Activated T-cell treated with anti-CD3 and anti-CD28 coated beads, Interleukin-2, amount 50 U/mL, for 72 hours (primary cell): ENCODE measurements at places on chromosomes 4 and X.

DNA sequence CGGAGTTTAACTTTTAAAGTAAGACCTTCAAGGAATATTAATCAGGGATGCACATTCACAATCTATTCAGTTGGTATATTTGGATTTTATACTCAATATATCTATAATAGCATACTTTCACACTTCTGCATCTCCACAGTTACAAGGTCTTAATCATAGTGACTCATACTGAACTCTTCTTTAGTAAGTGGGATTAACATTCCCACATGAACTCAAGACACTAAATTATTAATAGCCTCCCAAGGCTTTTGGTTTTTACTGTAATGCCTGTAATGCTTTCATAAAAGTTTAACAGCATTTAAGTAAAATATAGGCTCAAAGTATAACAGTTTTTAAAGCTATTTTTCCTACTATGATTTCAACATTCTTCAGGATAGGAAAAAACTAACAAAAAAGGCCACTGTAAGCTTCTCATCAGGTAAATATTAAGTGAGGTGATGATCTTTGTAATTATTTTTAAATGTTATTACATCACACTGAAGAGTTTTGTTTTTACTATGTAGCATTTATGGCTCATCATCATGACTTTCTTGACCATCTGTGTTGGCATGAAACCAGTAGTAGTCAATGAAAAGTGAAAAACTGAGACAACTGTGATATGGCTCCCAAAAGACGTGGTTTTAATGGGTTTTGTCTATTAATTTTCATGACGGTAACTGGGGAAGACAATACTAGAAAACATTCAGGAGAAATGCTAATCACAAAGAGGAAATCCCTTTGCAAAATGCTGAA is 91.5 kb upstream of the GALNT7 start:
- no peak for DNase-seq

DNA sequence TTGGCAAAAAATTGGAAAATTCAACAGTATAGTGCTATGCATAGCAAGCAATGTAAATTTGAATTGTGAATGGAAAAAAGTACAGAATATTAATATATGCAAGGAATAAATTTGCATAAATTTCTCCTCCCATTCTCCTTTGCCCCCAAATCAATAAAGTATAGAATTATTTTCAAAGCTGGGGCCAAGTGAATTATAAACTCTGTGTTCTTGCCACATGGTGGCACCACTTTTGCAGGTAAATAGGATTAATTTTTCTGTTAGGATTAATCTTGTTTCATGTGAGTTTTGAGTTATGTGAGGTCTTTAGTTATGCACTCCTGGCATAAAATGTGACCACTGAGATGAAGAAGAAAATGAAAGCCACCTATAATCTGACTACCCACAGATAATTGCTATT is 19.9 kb downstream of the COPS4 start:
- DNase-seq: peak; percentile 10

- no peak for DNase-seq
Observed at GRCh38 chr4:90198086-90198847, 71.1 kb downstream of the CCSER1 start.

DNA sequence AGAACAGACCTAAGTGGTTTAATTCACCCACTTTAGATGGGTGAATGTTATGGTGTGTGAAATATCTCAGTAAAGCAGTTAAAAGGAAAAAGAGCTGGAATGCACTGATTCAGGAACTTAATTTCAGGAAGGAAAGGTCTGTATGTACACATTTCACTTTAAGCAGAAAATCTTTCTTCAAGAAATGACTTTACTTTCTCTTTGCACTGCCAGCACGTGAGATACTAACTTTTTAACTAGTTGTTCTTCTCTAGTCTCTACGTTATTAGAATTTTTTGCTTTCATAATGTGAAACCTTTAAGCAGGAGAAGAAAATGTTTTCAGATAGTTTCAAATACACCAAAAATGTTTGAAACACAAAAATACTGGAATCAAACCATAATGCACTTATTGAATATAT is 18.8 kb downstream of the C4orf46 start:
- DNase-seq: no peak

GRCh38 chr4:156799121-156799589 is 172.4 kb downstream of the PDGFC start:
- no peak for DNase-seq

- no peak for DNase-seq
Observed at GRCh38 chr4:73682508-73682907, 57.9 kb upstream of the CXCL8 start.

- DNase-seq: no peak
Observed at GRCh38 chr4:35358001-35358584, 886.2 kb downstream of the ARAP2 start.

DNA sequence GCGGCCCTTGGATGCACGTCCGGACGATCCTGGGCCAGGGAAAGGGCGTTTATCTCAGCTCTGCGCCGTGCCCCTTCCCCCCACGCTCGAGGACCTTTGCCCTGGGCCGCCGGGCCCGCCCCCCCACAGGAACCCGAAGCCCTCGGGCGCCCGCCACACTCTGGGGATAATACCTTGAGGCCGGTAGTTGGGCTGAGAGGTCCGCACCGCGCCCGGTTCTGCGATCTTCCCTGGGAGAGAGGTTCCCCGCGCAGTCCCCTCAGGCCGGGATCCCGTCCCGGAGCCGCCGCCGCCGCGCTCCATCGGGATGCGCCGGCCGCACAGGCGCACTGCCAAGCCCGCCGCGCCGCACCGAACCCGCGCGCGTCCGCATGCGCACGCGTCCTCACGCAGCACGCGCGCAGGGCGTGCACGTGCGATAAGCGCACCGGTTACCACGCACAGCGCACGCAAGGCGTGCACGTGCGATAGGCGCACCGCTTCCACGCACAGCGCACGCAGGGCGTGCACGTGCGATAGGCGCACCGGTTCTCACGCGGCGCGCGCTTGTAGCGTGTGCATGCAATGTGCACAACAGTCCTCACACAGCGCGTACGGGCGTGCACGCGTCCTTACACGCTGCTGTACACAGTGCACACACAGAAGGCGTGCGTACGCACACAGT is at the start of gene MAP7D2:
TSS of gene MAP7D2 (minus strand) at position 331 of the 664 bp plus-strand sequence. CDS start at position 303, 28 bp downstream.
- no peak for DNase-seq

- no peak for DNase-seq
Observed at GRCh38 chr4:185127021-185127925, 15.8 kb upstream of the SLC25A4 start.

GRCh38 chr4:148964456-148964855 is 522.2 kb upstream of the NR3C2 start:
- DNase-seq: no peak

- DNase-seq: no peak
Observed at GRCh38 chr4:75723163-75724065, 963 bp upstream of the USO1 start.

DNA sequence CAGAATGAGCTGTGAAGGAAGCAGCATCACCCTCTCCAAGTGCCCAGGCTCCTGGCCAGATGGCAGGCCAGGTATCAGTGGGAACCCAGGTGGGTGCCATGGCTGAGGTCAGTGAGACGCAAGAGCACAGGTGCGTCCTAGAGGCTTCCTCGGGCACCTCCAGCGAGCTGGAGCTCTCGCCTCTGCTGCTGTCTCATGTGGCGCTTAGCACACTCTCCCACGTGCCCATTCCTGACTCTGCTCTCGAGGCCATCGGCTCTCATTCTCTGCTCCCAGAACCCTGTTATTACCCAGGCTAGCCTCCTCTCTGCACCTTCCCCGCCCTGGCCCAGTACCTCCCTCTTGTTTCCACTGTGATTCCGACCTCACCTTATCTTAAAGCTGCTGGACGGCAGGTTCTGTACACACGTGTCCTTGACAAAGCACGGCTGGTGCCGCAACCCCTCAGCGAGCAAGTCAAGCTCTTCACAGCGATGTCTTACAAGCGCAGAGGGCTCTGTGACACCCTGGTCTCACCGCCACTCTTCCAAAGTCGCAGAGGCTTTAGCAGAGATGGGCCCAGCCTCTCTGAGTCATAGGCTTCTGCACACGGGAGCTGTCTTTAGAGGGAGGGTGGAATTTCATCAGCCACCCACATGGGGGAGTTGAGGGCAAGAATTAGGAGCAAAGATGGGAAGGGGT is 15.4 kb upstream of the MSANTD1 start:
- DNase-seq: no peak

DNA sequence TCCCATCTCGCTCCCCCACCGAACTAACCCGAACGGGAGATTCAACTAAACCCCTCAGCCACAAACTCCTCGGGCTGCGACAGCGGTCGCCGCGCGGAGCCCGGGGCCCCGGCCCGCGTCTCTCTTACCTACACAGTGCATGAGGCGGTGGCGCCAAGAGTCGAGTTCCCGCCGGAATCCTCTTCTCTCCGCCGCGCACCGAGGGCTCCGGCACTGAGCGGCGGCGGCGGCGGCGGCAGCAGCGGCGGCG is 160 bp downstream of the LCORL start:
- DNase-seq: no peak

DNA sequence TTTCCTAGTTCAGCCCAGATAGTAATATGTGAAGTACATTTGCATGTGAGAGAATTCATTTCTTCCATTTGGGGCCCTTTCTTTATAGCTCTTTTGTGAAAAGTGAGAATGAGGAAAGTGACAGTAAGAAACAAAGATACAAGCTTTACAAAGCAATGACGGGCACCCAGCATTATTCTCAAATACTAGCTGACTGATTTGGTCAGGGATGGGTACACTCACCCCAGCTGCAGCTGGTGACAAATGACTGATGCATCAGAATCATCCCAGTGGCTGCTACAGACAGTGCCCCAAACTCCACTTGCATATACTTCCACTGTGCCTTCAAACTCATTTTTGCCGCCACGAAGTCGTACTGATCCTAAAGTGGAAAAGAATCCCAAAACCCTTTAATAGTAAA is 14.8 kb downstream of the PRSS12 start:
- DNase-seq: no peak

DNA sequence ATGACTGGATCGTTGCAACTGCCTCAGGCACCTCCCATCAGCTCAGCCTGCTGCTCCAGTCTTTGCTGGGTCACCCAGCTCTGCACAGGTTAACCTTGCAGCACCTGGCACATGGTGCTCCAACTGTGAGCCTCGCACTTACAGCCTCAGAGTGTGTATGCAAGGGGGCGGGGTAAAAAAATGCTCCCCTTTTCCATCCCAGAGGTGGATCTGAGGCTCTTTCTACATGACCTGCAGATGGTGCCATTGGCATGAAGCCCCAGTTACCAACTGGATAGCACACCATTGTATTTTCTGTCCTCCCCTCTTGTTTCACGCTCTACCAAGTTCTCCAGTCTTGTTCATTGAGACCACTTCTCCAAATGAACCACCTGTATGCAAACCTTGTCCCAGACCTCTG is 46.2 kb upstream of the TRPC3 start:
- DNase-seq: no peak

- DNase-seq: no peak
Observed at GRCh38 chrX:108322234-108322633, 116.0 kb downstream of the COL4A6 start.

- DNase-seq: no peak
Observed at GRCh38 chrX:71945237-71945805, 34.7 kb downstream of the NHSL2 start.

GRCh38 chrX:9494771-9495170 is 29.9 kb downstream of the TBL1X start:
- no peak for DNase-seq

- no peak for DNase-seq
Observed at GRCh38 chr4:168811207-168811606, 198.8 kb downstream of the CBR4 start.

- DNase-seq: no peak
Observed at GRCh38 chr4:23212558-23212957, 519.8 kb downstream of the GBA3 start.

DNA sequence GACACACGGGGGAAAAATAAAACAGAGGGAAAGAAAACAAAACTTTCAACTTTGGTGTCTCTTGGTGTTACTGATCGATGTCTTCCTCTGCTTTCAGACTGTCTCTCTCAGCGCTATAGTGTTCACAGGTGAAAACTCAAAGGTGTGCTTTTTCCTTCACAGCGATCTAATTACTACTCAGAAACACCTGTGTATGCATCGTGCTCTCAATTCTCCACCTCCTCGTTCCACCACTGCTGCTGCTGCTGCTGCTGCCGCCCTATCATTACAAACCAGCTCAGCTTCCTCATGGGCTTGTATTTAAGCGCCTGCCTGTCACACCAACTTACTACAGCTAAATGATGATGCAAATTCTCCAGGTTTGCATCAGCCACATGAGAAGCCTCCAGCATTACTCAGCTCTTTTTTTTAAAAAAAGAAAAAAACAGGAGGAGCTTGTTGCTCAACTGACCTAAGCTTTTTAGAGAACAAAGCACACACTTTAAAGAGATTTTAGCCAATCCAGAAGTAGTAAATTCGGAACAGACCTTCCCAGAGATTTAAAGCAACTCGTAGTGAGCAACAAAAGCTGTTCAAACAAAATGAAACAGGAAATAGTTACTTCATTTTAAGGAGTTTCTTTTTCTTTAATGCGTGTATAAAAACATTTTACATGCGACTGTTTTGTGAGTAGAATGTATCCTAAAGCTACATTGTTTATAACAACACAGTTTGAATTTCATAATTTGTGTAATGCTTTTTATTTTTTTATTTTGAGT is at the start of gene SLC7A11:
TSS of gene SLC7A11 (minus strand) at position 274 of the 758 bp plus-strand sequence. CDS start 280 bp downstream, outside the sequence.
- peak; percentile 74 for DNase-seq

DNA sequence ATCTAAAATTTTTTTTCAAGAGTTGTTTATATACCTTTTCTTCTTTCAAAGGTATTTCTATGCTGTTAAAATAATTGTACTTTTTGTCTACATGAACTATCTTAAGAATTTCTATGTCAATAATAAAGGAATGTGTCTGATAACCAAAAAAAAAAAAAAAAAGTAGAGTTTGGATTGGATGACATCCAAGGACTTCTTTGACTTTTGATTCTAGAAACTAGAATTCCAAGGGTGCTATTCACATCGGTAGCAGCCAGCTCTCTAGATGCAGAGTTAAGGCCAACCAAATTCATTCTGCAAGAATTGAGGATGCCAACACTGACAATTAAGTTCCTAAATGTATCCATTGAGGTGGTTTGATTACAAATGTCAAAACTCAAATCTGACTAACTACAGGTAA is 42.0 kb upstream of the PRKG2 start:
- DNase-seq: no peak

- DNase-seq: no peak
Observed at GRCh38 chrX:148928811-148929210, 428.4 kb downstream of the AFF2 start.

- DNase-seq: no peak
Observed at GRCh38 chr4:95422436-95422835, 126.3 kb downstream of the UNC5C start.

DNA sequence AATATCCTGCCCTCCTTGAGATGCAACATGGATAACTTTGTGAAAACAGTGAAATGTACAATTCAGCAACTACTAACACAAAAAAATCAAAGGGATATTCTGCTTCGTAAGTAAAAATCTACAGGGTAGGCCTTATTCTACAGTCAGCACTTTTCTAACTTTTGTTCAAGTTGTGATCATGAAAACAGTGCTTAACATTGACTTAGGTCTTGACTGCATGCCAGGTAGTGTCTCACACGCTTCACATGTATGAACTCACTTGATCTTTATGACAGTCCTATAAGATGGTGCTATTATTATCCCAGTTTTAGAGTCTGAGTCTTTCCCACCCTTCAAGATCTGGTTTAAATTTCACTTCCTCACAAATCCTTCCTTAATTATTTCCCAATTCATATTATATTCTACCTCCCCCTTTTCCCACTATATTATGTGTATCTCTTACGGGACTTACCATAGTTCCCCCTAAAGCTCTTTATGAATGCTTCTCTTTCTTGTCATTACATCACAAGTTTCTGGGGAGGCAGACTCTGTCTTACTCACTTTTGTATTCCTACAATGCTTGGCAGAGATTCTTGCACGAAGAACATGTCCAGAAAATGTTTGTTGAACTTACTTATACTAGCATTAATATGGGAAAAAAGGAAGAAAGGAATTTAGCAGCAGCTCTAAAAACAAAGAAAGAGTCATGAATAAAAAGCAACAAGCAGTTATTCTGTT is 179.8 kb downstream of the SCFD2 start:
- no peak for DNase-seq
